Fibroblast of upper back skin (primary cell): ENCODE measurements at places on chromosomes 12 and 14.

- peak; percentile 66 for DNase-seq
Measured at GRCh38 chr12:113462117-113462774, 9.4 kb downstream of the LHX5 start.

GRCh38 chr12:106249411-106250135, 1.8 kb upstream of the CKAP4 start:
- no peak for DNase-seq

DNA sequence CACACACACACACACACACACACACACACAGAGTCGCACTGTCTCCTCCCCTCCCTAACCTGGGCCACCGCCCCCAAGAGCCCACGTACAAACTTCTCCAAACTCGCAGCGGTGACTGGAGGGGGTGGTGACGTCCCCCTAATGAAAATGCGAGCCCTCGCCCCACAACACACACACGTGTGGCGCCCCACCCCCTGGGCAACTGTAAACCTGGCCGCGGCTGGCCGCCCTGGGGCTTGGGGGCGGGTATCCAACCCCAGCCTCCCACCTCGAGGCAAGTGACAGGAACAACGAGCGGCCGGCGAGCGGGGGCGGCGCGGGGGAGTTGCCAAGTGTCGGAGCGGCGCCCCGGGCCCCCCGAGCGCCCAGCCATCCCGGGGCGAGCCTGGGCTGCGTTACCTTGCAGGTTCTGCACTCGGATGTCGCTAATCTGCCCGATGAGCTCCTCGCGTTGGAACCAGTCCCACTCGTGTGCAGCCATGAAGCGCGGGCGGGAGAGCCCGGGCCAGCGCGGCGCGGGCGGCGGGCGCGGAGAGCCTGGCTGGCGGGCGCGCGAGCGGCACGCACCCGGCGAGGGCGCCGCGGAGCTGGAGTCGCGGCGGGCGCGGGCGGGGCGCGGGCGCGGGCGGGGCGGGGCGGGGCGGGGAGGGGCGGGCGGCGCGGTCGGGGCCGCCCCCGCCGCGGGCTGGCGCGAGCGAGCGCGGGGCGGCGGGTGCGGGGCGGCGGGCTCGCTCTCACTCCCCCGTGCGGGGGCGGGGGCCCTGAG, at the start of gene CLMN:
CLMN (minus strand) TSS at position 597 of the 766 bp plus-strand sequence; CDS start at position 481, 116 bp downstream.
- DNase-seq = peak; percentile 18

DNA sequence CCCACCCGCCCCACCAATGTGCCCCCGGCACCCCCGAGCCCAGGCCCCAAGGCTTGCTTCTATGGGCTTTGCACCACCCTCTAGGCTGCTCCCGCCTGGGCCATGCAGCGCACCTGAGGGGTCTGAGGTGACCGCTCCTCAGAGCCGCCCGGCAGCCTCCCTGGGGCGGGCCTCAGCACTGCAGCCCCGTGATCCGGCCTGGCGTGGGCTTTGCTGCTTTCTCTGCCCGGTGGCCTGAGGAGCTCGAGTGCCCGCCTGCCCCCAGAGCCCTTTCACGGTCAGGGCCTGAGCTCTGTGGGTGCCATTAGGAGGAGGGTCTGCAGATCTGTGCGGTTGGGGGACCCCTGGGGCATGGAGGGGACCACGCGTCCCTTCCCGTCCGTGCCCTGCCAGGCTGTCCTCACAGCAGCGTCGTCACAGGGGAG, 6.2 kb downstream of the MTA1 start:
- no peak for DNase-seq

DNA sequence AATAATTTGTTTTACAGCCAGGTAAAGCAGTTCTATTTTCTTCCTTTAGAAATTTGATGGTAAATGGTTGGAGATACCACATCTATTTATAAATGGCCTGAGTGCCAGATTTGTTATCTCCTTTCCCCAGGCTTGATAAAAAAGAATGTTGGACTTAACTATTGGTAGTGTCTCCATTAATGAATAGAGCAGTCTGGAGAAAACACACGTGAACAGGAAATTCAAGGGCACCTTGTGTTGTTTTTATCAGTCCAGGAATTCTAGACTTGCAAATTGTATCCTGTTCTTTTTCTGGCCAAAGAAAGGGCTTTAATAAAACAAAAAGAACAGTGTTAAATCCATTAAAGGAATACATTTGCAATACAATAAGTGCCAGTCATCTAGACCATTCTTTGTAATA, 40.8 kb upstream of the BMAL2 start:
- DNase-seq = no peak

- no peak for DNase-seq
Measured at GRCh38 chr12:76018111-76018510, 13.5 kb downstream of the PHLDA1 start.

- no peak for DNase-seq
Measured at GRCh38 chr12:50185301-50185895, 18.2 kb upstream of the CERS5 start.

- DNase-seq = no peak
Measured at GRCh38 chr14:102591372-102591943, 991 bp upstream of the RCOR1 start.

GRCh38 chr12:14843425-14843887, at the start of gene ART4:
Gene ART4, minus strand, starts transcription at chr12:14843526. Its CDS starts 413 bp downstream, at chr12:14843113.
- DNase-seq = no peak

DNA sequence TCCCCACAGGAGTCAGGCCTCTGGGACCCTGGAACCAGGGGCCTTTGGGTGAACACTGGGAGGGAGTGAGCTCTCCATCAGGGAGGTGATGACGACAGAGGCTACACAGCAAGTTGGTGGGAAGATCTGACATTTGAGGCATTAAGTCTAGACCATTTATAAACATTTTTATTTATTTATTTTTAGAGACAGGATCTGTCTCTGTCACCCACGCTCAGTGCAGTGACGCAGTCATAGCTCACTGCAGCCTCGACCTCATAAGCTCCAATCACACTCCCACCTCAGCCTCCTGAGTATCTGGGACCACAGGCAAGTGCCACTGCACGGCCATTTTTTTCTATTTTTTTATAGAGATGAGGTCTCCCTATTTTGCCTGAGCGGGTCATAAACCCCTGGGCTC, 53.6 kb downstream of the TEAD4 start:
- DNase-seq = no peak

GRCh38 chr12:42281278-42281677, 43.2 kb upstream of the YAF2 start:
- no peak for DNase-seq

- DNase-seq = peak; percentile 39
Measured at GRCh38 chr14:104968541-104969401, 9.4 kb downstream of the AHNAK2 start.

GRCh38 chr12:99809909-99810308, 162.4 kb downstream of the GARIN6 start:
- no peak for DNase-seq

DNA sequence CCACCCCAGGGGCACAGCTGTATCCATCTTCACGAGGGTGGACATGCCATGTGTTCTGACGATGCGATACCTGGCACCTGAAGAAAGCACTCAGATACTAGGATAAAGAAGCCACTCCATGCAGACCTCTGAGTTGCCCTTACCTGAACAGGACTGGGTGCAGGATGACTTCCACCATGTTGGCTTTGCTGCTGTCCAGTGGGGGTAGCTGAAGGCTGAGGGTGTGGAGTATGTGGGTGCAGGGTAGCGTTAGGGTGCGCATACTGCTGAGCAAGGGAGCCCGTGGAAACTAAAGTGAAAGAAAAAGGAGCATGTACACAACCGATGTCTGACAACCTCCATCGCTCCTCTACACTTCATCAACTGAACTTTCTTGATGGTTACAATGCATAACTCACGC, 51.3 kb downstream of the SH2B3 start:
- no peak for DNase-seq

DNA sequence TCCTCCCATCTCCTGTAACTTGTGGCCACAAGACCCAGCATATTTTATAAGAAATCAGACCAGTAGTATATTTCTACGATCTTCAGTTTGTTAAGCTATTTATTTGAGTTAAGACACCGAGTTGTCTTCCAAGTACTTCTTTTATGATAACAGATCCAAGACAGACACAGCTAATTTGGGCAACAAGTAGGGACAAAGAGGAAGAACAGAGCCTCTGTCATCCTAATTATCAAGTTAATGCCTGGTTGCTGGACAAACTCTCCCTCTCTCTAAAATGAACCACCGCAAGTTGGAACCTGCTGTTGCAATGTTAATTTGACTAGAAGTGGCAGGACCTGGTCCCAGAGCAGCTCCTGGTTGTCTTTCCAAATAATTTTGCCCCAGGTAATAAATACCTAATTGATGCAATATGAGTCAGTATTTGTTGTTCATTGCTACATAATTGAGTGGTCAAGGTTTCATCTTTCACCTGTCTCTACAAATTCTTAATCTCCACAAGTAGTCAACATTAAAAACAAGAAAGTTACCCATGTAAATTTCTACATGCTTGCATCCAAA, 323.7 kb downstream of the PAWR start:
- no peak for DNase-seq

DNA sequence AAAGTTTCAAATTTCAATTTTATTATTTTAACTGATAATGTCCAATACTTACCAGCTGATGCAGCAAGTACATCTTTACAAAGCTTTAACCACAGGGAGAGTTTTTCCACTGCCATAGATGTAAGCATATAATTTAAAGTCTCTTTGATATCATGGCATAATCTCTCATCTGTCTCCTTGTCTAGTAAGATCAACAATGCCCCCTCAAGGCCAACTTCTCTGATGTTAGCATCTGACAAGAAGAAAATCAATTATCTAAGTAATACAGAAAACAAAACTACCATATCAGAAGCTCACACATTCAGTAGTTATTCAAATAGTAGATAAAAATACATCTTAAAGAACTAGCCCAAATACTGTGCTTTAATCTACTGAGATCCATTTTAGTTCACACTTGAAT, 94.2 kb downstream of the HEATR5A start:
- DNase-seq = peak; percentile 27

- no peak for DNase-seq
Measured at GRCh38 chr12:95147866-95148265, 69.4 kb downstream of the FGD6 start.

GRCh38 chr14:29391231-29391630, 536.4 kb downstream of the PRKD1 start:
- no peak for DNase-seq

GRCh38 chr12:54000116-54001114, at the start of gene HOXC9:
Gene HOXC9, plus strand, starts transcription at chr12:54000161. Its CDS starts 28 bp downstream, at chr12:54000189.
- no peak for DNase-seq

DNA sequence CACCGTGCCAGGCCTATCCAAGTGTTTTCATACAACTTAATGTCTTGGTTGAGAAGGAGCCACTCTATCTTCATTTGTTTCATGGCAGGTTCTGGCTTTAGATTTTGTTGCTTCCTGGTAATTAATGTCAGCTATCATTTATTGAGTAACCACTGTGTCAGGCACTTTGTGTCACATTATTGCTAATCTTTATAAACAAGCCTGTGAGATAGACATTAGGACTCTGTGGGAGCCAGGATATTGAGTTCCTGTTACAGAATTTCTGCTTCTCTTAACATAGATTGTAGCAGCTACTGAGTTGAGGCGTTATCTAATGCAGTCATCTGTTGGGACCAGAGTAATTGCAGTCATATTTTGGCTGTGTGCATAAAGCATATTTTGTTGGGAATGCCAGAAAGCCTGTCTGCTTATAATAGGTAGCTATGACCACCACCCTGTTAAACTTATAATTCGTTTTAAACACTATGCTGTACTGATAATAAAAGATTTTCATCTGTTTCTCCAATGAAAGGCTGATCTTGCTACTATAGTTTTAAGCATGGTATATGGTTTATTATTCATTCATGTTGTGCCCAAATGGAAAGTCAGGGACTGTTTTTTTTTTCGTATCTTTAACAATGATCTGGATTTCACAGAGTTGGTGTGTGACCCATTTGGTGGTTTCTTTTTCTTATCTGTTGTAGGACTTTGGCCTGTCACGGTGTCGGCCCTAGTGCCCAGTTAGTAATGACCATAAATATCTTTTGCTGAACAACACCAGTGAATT, 432.6 kb downstream of the PCNX1 start:
- no peak for DNase-seq

- no peak for DNase-seq
Measured at GRCh38 chr14:74426202-74426582, at the start of gene SYNDIG1L. Gene SYNDIG1L, minus strand, starts transcription at chr14:74426210. Its CDS starts 16,466 bp downstream, at chr14:74409744.

DNA sequence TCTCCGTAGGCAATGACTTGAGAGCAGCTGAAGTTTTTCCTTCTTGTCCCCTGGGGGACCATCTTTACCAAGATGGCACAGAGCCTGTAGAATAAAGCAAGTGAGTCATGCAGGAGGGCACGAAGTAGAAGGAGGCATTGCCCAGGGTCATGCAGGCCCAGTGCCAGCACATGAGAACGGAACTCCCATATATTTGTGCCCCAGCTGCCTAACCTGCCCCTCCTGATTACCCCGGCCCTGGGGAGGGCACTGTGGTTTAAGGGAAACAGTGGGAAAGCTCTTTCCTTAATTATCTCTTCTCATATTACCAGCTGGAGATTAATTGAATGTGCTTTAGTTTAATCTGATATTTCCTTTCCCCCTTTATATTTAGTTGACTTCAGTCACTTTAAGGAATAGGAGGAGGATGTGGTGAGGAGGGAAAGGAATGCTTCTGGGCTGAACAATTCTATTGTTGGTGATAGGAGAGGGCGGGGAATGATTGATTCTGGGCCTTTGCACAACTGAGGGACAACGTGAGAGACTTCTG, 51.9 kb downstream of the RASSF8 start:
- peak; percentile 57 for DNase-seq

- DNase-seq = no peak
Measured at GRCh38 chr14:51058382-51058781, 36.5 kb downstream of the TRIM9 start.

- DNase-seq = no peak
Measured at GRCh38 chr12:15580431-15580830, 208.8 kb downstream of the EPS8 start.

DNA sequence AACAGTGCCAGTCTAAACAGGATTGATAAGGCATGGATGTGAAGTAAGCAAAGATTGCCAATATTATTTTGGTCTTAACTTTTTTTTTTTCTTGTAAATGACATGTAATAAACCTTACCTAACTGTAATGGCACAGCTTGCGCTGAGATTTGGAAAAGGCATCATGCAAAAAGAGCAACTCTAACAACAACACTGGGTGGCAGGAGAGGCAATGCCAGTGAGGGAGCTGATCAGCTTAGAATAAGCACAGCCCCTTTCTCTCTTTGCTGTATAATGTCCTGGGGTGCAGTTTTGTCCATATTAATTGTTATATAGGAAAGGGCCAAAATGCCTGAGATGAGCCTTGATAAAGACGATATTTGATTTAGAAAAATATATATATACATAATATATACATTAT, 1589.7 kb upstream of the FLRT2 start:
- no peak for DNase-seq
